ENCODE measurements at places on chromosomes 12 and 14.

- no peak for DNase-seq
These were observed 729 bp upstream of the GAPDH start for GRCh38 chr12:6533653-6533922.

DNA sequence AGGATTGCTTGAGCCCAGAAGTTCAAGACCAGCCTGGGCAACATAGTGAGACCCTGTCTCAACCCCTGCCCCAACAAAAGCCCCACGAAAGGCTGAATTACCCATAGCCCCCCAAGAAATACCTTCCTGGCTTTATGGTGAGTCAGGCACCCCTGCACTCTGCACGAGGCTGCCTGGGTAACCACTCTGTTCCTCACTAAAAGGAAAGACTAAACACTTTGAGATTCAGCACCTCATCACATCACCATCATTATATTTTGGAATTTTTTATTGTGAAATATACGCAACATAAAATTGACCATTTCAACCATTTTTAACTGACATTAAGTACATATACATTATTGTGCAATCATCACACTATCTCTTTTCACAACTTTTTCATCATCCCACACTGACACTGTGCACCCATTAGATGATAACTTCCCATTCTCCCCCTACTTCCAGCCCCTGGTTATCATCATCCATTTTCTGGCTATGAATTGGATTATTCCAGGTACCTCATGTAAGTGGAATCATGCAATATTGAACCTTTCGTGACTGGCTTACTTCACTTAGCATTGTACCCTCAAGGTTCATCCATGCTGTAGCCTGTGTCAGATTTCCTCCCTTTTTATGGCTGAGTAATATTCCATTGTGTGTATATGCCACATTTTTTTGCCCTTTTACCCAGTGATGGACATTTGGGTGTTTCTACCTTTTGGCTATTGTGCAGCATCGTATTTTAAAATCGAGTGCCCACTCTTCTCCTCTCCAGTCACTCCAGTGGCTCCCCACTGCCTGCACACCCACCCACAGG lies 51.5 kb downstream of the TSPAN9 start:
- DNase-seq: no peak

- no peak for DNase-seq
These were observed 668 bp downstream of the TMEM260 start for GRCh38 chr14:56580221-56580711.

- no peak for DNase-seq
These were observed 253.1 kb upstream of the PELI2 start for GRCh38 chr14:55864890-55865655.

GRCh38 chr14:45793081-45793480 lies 540.1 kb upstream of the MIS18BP1 start:
- no peak for DNase-seq

DNA sequence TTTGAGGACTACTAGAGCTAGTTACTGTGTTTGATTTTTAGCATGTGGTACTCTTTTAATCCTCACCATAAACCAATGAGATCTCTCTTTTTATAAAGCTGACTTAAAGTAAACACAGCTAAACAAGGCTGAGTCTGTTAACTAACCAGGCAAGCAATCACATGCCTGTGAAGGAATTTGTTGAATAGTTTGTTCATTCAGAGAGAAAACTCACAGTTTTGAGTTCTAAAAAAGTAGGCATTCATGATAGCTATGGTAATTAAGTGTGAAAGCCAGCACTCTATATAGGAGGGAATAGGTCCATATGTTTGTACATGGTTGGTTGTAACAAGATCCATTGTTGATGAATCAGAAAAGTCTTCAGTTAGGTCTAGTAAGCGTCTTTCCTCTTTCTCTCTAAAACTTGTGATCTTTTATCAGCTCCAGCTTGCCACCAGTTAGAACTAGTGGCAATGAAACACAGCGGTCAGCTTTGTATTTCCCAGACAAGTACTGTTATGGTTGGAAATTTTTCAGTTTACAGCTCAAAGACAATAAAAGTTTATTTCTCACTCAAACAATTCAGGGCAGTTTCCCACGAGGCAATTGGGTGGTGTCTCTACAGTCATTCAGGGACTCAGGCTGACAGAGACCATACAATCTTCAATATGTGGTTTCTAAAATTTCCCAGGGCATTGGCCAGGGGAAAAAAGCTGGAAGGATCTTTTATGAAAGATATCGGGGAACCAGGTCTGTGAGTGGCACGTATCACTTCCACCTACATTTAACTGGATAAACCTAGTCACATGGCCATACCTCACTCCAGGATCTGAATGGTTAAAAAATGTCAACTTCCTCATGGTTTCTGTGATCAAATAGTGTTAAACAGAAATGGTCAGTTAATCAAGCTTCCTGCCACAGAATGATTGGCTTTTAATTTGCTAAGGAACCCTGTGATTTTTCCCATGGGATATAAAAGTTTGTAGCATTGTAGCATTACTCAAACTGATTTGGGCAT lies 203.1 kb downstream of the KIF21A start:
- peak; percentile 34 for DNase-seq

GRCh38 chr12:52243856-52244614 lies 11.0 kb downstream of the KRT7 start:
- peak; percentile 93 for DNase-seq

DNA sequence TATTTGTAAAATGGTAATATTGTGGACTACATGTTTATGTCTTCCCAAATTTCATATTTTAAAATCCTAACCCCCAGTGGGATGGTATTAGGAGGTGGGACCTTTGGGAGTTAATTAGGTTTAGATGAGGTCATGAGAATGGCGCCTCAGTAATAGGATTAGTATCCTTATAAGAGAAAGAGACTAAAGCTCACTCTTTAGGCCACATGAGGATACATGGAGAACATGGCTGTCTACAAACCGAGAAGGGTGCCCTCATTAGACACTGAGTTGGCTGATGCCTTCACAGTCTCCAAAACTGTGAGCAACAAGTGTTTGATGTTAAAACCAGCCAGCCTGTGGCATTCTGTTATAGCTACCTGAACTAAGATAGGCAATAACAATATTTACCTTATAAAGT lies 58.3 kb upstream of the OTOGL start:
- DNase-seq: no peak

GRCh38 chr14:99996951-99997571 lies 68.2 kb upstream of the EVL start:
- DNase-seq: no peak

- DNase-seq: no peak
These were observed 141.2 kb upstream of the NOS1 start for GRCh38 chr12:117502633-117503032.

GRCh38 chr14:102505775-102506625 lies 3.6 kb downstream of the ANKRD9 start:
- DNase-seq: no peak

DNA sequence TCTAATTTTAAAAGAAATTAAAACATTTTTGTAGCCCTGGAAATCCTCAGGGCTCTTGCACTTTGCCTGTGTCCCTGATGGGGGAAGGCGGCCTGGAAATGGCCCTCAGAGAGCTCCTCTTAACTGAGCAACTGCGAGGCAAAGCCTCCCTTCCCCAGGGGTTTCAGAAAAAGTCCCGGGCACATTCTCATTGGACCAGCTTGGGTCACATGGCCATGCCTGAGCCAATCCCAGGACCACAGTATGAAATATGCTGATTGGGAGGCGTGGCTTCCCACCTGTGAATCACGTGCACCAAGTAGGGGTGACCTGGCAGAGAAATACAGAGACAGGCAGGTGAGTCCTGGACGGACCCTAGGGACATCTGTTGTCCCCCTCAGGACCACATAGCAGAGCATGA lies 90.4 kb upstream of the SFSWAP start:
- no peak for DNase-seq

GRCh38 chr14:74979442-74980397 lies 23.0 kb upstream of the EIF2B2 start:
- DNase-seq: peak; percentile 46

GRCh38 chr12:77689510-77690086 lies 141.1 kb upstream of the NAV3 start:
- DNase-seq: no peak

- no peak for DNase-seq
These were observed 4.6 kb upstream of the MFAP5 start for GRCh38 chr12:8667270-8667669.

GRCh38 chr12:28693565-28694219 lies 455.4 kb upstream of the FAR2 start:
- DNase-seq: no peak
